IPS-NIHi11 (cell line): ENCODE measurements at places on chromosomes 5 and 9.

- no peak for DNase-seq
Measured at GRCh38 chr9:108869092-108869725, 7.1 kb downstream of the ACTL7A start.

GRCh38 chr9:133727277-133727875 lies 10.8 kb downstream of the SARDH start:
- peak; percentile 21 for DNase-seq

- no peak for DNase-seq
Measured at GRCh38 chr9:130912932-130913598, 16.5 kb upstream of the QRFP start.

GRCh38 chr5:102753889-102754766 lies 977 bp upstream of the PAM start:
- peak; percentile 48 for DNase-seq

- DNase-seq: no peak
Measured at GRCh38 chr9:133436681-133437080, 14.5 kb downstream of the ADAMTS13 start.

DNA sequence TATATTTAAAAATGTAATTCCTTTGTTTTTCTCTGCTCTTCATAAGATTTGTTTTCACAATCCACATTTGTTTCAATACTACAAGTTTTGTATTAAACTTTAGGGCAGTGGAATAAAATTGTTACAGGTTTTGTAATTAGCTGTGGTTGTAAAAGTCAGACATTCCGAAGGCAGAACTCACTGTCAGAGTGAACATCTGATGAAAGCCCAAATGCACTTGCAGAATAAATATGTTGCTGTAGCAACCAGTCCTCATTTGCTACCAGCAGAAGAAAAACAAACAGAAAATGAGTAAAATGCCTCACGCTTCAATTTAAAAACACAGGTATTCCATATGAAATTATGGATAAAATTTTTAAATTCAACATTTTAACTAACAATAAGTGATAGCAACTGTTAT lies 740.1 kb upstream of the FAM174A start:
- no peak for DNase-seq
